ENCODE measurements at places on chromosomes 6 and 20.

DNA sequence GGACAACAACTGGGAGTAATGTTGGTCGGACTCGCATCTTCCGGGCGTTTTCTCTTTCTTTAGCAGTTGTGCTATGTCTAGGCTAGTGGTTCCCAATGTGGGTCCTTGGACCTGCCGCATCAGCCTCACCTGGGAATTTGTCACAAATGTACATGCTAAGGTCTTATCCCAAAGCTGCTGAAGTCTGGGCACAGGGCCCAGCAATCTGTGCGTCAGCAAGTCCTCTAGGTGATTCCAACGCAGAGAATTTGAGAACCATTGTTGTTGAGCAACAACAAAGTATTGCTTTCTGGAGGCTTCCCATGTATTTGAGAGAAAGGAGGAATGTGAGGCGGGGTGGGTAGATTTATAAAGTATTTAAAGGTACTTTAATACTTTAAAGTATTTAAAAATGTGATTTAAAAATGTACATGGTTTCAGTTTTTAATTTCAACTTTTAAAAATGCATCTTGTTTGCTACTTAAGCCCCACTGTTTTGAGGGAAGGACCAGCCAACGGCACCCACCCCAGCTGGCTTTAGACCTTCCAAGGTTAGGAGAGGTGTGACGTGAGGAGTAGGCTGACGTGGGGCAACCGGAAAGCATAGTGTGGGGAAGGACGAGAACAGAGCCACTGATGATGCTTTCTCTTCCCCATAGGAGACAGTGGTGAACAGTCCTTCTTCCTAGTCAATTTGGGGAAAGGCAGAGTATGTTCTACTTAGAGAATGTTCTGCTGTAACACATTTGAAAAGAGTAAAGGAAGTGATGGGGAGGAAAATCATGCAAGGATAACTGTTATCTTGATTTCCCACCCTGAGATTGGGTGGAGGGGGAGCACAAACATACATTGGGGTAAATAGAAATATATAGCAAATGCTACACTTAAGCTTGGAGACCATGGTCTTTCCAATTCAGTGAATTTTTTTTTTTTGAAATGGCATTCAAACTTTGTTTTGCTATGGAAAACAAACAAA lies 4.3 kb downstream of the UST start:
- no peak for DNase-seq

- no peak for DNase-seq
Measured at GRCh38 chr6:16999491-17000436, 102.1 kb upstream of the STMND1 start.

DNA sequence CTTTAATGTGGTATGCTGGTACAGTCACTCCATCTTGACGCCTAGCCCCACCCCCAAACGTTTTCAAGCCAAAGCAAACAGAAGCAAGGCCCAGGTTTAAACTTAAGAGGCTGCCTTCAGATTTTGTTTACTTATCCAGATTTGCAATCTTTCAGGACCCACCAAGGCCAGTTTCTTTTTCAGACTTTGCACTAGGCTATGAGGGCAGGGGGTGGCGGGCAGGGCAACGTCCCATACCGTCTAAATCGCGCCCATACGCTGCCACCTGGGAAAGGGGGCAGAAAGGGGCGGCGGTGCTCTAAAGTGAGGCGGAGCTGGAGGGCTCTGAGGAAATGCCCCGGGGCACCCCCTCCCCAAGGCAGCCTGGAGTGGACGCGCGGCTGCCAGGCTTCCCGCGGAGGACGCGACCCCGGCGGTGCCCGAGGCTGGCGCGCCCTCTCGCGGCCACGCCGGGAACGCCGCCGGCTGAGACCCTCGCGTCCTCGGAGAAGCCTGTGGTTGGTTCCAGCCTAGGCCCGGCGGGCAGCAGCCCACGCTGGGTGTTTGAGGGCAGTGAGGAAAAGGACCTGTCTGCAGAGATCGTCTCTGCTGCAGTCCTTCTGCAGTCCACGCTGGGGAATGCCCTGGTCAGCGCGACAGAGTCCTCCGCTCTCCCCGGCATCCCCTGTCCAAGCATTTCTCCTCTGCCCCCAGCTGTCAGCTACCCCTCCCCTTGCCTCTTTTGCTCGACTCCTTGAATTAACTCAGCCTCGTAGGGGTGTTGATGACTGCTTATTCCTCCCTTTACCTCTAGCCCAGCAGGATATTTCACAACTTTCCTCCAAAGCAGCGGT lies 129.2 kb upstream of the PRND start:
- peak; percentile 11 for DNase-seq

GRCh38 chr6:127618729-127619128 lies 41.8 kb downstream of the C6orf58 start:
- no peak for DNase-seq

GRCh38 chr20:63940472-63941266 lies 15.5 kb downstream of the UCKL1 start:
- DNase-seq = no peak

DNA sequence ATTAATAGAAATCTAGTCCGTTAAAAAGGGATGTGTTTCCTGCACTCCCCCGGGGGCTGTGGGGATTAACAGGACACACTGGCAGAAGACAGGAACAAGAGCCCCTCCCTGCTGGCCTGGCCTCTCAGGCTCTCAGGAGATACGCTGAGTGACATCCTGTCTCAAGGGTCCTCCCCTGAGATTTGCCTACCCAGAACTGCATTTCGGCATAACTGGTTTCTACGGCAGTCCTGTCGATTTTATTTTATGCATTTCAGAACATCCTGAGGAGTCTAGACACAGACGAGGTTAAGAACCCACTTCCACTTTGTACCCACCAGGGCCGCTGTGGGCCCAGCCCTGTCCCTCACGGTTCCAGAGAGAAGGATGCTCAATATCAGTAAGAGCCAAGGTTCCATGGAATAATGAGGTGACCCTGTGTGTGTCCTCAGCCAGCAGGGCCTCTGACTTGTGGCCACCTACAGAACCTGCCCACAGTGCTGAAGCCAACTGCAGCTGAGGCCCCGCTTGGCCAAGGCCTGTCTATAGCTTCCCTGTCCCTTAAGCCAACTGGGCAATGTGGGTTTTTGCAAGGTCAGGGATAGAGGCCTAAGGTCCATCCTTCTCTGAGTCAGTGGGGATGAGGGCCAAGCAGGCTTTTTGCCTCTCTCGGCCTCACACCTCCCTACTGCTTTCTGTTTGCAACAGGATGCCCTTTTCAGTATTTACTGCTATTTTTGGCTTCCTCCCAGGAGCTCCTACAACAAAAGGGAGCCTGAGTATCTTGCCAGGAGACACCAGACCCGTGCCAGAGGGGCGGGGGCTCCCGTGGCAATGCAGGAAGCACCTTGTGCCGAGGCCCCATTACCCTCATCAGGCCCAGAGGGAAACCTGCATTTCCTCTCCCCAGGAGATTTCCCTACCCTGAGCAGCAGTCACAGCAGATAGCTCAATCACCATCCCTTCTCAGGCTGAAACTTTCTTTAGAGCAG lies 14.7 kb downstream of the UQCC2 start:
- DNase-seq = no peak

Measured in hematopoietic multipotent progenitor cell treated with erythropoietin and hydrocortisone succinate and interleukin-3 and kit ligand, for 8 days (in vitro differentiated cells).